ENCODE measurements at places on chromosomes 5 and 9.

DNA sequence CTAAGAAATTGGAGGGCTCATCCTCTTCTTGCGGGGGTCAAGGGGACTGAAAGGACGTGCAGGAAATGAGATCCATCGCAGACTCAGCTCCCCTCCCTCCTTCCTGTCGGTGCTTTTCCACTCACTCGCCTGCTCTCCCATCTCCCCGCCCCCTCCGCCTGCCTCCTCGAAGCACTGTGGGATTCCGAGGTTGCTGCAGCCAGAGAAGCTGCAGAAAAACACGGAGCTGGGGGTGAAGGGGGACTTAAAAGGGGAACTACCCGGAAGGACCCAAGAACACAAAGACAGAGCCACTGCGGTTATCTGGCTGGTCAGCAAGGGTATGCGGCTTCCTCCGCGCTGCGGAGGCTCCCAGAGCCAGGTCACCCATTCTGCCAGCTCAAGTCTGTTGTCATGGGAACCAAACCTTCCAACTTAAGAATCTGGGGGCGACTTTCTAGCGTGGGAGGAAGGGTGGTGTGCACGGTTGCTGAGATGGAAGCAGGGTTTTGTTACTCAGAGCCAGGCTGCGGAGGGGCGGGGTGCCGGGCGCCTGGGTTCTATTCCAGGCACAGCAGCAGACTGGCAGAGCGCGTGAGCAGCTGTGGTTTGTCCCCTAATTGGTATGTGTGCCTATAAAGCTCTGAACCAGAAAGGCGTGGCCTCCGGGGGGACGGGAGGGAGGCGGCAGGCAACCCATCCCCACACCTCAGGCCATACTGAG lies 24.9 kb downstream of the PCDHGC5 start:
- DNase-seq: peak; percentile 36

- DNase-seq: no peak
These were observed 9.3 kb upstream of the ZDHHC12 start for GRCh38 chr9:128733256-128733655.

DNA sequence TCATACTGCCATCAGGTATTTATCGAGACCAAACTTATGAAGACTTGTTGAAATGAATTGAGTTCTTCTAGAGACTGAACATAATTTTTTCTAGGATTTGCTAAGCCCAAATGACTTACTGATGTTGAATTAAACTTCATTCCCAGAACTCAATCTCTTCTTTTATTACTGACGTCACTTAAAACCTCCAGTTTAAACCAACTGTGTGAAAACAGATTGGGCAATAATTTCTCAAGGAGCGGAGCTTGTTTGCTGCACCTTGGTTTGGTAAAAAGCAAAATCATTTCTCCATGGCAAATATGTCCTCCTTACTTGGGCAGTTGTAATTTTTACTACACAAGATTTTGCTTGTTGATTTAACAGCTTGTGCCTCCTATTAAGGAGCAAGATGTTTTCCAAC lies 37.4 kb downstream of the CFAP90 start:
- DNase-seq: no peak

DNA sequence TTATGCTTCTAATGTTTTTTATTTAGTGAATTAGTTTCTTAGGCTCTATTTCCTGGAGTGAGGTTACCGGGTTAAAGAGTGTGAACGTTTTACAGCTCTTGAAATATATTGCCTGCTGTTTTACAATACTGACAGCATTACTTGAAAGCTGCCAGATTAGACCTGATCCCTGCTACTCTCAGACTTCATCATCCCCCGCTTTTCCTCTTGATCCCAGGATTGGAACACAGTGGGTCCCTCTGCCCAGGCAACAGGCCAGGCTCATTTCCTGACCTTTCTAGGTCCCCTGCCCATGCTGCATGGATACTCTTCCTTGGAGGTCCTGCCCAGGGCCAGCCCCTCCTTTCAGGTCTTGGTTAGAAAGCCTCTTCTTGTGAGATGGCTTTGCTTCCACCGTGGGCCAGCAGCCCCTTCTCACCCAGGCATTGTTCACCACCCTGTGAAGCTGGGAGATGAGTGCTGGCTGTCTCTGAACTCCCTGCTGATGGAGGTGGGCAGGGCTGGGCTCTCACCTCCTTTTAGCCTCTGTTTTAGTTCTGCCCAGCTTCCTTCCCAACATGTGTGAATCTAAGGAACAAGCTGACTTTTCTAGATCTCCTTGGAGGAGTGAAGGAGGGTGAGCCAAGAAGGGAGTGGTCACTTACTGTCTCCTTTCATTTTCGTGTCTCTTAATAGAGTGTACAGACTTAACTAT lies 15.5 kb upstream of the FAM120AOS start:
- no peak for DNase-seq

Measured in stimulated activated CD8-positive, alpha-beta memory T cell treated with anti-CD3 and anti-CD28 coated beads, Interleukin-12 subunit alpha, Interleukin-12 subunit beta, amount 100 ng/mL, for 1 hour (primary cell).